Fibroblast of villous mesenchyme (primary cell): ENCODE measurements at places on chromosomes 5 and 9.

- no peak for DNase-seq
Observed at GRCh38 chr5:159095151-159095721, 4.5 kb downstream of the EBF1 start.

DNA sequence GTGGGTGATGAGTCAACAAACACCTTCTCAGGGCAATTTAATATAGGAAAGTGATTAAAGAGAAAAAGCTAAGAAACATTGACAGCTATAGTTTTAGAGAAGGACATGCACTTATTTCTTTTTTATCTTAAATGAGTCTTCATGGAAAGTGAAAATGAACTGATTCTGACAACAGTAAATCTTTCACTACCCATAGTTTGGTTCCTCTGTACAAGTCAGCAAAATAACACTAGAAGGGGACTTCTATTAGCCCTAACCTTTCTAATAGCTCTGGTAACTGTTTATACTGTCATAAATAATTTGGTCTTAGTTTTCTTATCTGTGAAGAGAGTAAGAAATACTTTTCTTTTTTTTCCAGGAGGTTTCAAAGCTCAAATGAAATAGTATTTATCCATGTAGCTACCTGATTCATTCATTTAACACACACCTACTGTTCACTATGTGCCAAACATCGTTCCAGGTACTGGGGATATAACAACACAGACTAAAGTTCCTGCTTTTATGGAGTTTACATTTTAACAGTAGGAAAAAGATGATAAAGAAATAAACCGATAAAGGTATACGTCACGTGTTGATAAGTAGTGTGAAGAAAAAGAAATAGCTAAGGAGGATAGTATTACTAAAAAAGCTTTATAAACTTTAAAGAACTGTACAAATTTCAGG lies 148.2 kb downstream of the PCSK1 start:
- DNase-seq, result no peak

GRCh38 chr5:73442231-73442811 lies 6.3 kb downstream of the FOXD1 start:
- no peak for DNase-seq

DNA sequence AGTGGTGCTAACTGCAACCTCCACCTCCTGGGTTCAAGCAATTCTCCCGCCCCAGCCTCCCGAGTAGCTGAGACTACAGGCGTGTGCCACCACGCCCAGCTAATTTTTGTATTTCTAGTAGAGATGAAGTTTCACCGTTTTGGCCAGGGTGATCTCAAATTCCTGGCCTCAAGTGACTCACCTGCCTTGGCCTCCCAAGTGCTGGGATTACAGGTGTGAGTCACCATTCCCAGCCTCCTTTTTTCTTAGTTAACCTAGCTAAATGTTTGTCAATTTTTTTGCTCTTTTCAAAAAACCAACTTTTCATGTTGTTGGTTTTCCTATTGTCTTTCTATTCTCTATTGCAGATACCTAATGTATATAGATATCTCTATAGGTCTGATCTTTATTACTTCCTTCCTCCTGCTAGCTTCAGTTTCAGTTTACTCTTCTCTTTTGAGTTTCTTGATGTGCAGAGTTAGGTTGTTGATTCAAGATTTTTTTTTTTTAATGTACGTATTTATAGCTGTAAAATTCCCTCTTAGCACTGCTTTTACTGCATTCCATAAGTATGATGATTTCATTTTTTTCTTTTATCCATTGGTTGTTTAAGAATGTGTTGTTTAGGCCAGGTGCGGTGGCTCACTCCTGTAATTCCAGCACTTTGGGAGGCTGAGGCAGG lies 32.9 kb downstream of the FGD3 start:
- no peak for DNase-seq
